ENCODE measurements at places on chromosomes 3 and 15. TPM values are rescaled to one million over a fixed set of nuclear protein-coding genes. Genes with fewer than 3 reads are reported as not detected.

- no peak overlapping the region for H3K27ac ChIP-seq
- no peaks in the 10 kb centered on the region for H3K36me3 ChIP-seq
- no peak for DNase-seq
- H3K4me3 ChIP-seq, result no peak overlapping the region
- H3K27me3 ChIP-seq, result no peaks in the 10 kb centered on the region
Observed at GRCh38 chr3:17243621-17244020, 358.9 kb downstream of the PLCL2 start.

GRCh38 chr3:185423178-185423577 lies 60.2 kb downstream of the MAP3K13 start:
- H3K4me1 ChIP-seq, result no peaks in the 10 kb centered on the region
- no peaks in the 10 kb centered on the region for H3K27me3 ChIP-seq
- no peak overlapping the region for H3K27ac ChIP-seq
- no peaks in the 10 kb centered on the region for H3K36me3 ChIP-seq
- no peak for DNase-seq
- H3K4me3 ChIP-seq, result no peak overlapping the region

DNA sequence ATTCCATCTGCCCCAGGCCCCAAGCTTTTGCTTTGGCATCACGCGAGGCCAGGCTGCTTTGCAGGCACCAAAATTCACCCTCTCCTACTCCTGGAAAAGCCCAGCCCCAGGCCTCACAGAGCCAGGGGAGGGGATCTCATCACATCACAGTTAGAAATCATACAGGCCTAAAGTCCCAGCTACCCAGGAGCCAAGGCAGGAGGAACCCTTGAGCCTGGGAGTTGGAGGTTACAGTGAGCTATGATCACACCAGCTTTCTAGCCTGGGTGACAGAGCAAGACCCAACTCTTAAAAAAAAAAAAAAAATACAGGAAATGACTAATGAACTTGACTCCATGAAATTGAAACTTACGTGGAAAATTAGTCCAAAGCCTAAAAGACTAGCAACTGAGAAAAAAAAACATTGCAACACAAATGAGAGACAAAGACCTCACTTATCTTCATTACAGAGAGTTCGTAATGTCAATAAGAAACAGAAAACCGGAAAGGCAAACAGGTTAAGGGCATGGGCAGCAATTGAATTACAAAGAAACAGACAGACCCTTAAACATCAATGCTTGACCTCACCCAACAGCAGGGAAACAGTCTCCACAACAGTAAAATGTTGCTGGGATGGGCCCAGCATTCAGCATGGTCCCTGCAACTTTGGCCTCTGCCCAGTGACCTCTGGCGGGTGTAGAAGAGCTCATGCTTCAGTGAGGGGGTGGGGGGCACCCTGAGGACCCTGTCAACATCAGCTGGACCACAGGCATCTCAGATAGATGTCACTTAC lies 151.5 kb downstream of the LRRK1 start:
- H3K36me3 ChIP-seq, result no peaks in the 10 kb centered on the region
- H3K27ac ChIP-seq, result peak overlapping the region; percentile 88
- H3K4me1 ChIP-seq, result peaks cover 24% of the 10 kb centered on the region
- no peaks in the 10 kb centered on the region for H3K27me3 ChIP-seq
- DNase-seq, result no peak

DNA sequence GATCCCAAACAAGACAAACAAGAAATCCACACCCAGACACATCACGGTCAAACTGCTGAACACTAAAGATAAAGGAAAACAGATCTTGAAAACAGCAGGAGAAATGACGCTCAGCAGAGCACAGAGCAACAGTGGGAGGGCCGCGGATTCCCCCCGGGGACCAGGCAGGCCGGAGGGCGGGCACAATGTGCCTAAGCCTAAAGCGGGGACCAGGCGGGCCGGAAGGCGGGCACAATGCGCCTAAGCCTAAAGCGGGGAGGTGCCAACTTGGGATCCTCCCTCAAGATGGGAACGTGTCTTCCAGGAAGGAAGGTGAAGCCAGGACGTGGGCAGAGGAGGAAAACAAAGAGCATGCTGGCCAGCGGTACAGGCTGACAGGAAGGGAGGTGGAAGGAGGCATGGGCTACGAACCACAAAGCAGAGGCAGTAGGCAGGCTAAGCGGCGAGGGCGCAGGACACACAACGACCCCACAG lies 31.1 kb downstream of the CYFIP1 start:
- no peaks in the 10 kb centered on the region for H3K36me3 ChIP-seq
- H3K4me1 ChIP-seq, result peaks cover 5% of the 10 kb centered on the region
- no peaks in the 10 kb centered on the region for H3K27me3 ChIP-seq
- DNase-seq, result peak; percentile 62
- H3K4me3 ChIP-seq, result no peak overlapping the region

The SLC28A2 gene
- total RNA-seq, result 1.5 TPM
